ENCODE measurements at places on chromosomes 4 and X.
A peak's percentile ranks its signal among the peaks of the same experiment; 100 is the strongest.

DNA sequence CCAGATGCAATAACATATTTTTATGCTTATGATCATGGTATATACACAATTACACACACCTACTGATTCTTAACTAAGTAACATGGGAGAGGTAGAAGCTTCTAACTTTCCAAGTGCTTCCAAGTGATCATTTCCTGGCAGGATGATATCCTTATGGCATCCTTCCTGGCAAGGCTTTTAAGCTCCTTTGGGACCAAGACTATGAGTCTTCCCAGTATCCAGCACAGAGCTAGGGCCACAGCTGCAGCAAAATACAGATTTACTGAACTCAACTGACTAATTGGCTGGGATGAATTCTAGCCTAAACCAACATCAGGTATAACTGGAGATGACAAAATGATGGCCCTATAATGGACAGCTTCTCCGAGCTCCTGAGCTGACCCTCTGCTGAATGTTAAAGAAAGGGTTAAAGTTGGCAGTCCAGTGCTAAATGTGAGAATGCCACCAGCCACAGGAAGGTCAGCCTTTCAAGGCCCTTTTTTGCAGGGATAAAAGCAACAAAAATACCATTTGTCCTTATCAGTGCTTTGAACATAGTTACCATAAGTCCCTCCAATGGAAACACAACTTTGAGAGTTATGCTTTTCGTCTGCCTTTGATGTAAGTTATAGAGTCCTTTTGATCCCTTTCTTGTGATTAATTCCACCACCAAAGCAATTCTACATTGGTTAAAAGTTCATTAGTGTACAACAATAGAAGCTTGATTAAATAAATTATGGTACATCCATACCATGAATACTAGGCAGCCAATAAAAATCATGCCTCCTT, 73.4 kb downstream of the MGST2 start:
- no peak for DNase-seq

DNA sequence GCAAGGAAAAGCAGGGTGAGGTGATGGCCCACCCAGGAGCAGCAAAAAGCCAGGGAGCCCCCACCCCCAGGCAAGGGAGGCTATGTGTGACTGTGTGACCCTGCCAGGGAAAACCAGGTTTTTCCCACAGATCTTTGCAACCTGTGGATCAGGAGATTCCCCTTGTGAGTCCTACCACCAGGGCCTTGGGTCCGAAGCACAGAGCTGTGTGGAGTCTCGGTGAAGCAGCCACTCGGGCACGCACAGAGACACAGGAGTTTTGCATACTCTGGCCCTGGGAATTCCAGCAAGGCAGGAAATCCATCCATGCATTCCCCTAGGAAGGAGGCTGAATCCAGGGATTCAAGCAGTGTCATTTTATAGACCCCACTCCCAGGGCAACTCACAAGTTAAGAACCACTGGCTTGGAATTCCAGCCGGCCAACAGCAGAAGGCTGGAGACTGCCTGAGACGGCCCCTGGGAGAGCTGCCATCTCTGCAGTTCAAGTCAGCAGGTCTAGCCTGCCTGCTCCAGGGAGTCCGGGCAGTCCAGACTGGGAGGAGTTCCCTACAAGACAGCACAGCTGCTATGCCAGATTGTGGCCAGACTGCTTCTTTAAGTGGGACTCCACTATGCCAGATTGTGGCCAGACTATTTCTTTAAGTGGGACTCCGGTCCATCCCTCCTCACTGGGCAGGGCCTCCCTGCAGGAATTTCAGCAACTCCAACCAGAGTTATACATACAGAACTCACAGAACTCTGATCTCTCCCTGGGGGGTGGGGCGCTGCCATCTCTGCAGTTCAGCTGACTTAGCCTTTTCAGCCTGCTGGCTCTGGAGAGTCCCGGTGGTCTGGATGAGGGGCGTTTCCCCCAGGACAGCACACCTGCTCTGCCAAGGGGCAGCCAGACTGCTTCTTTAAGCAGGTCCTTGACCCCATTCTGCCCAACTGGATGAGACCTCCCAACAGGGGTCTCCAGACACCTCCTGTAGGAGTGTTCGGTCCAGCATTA, 85.1 kb upstream of the ADAD1 start:
- no peak for DNase-seq

GRCh38 chr4:89214308-89214707, 93.3 kb downstream of the GPRIN3 start:
- DNase-seq = no peak

DNA sequence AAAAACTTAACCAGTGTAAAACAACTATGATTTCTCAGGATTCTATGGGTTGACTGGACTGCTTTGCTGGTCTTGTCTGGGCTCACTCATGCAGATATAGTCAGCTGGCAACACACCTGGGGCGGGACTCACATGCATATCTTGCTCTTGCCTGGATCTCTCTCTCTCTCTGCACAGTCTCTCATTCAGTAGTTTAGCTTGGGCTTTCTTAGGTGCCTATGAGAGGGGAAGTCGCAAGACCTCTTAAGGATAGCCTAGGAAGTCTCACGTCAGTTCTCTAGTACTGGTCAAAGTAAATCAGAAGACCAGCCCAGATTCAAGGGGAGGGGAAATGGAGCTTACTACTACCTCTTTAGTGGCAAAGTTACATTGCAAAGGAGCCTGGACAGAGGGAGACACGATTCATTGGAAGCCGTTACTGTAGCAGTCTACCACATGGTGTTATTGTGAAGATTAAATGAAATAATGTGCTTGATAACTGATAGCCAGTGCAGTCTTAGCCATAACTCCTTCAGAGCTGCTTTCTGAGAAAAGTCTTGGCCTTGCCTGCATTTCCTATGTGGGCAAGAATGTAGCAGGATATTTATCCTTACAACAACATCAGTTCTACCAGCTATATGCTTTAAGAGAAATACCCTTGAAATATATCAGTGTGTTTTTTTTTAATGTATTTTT, 2.1 kb downstream of the COPS4 start:
- no peak for DNase-seq

GRCh38 chrX:12934850-12935249, 28.4 kb downstream of the TLR8 start:
- DNase-seq = no peak

GRCh38 chr4:6747294-6748051, 31.5 kb downstream of the BLOC1S4 start:
- peak; percentile 7 for DNase-seq

- DNase-seq = no peak
These were observed 21.7 kb downstream of the DDIT4L start for GRCh38 chr4:100168521-100168920.

DNA sequence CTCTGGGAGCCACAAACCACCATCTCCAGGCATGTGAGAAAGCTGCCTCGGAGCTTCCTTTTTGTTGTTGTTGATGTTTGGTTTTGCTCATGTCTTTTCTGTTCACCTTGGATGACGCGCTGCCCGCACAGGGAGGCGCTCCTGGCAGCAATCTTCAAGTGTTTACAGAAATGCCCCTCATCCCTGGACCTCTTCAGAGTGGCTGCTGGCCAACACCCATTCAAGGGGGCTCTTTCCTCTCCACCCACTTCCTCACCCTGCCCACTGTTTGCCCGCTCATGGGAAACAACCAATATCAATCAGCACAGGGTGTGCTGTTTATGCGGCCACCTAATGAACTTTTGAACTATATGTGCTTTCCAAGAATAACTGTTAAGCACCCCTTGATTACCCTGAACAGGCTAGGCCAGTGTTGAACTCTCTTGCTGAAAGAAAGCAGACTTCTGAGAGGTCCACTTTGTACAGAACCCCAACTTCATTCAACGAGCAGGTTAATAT, 355.1 kb upstream of the CLNK start:
- peak; percentile 8 for DNase-seq

DNA sequence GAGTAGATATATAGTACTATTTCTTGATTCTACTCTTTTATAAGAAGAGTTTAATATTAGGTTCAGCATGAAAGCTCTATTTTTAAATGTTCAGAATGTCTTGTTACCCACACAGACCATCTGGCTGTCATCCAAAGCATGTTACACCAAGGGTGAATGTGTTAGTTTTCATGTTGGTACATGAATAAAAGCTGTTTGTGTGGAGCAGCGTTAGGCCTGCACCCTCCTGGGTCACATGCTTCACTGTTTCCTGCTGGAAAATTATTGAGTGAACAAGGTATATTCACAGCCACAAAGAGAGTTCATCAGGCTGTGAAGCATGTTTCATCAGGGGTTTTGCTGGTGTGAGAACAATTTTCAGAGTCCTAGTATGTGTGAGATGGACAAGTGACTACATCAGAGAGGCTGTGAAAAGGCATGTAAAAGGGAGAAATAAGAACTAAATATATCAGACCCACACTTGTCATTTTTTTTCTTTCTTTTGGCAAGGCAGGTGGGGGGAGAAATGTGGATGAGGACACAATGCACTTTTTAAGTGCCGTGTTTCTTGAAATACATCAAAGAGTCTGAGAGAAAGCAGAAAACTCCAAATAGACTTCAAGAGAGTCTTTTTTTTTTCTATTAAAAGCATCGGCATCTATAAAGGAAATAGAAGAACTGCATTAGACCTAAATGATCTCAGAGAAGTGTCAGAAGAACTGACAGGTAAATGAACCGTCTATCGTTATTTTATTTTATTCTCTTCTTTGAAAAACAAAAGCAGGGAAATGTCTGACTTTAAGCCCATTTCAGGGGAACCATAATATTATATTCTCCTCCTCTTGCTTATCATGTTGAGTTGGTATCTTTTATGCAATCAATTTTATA, 2429.7 kb downstream of the PCDH7 start:
- DNase-seq = peak; percentile 3

DNA sequence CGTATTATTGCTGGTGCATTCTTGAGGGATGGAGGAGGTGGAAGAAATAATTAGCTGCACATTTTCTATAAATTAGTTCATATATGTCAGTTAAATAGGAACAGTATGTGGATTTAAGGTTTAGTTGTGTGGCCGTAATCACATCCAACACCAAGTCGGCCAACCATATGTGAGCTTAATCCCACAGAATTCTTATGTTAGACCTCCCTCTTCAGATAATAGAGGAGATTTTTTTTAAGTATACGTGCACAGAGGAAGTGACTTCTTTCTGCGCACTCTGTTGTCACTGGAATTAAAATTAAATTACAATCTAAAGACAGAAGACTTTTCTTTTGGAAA, 2.1 kb downstream of the SEPTIN11 start:
- no peak for DNase-seq

DNA sequence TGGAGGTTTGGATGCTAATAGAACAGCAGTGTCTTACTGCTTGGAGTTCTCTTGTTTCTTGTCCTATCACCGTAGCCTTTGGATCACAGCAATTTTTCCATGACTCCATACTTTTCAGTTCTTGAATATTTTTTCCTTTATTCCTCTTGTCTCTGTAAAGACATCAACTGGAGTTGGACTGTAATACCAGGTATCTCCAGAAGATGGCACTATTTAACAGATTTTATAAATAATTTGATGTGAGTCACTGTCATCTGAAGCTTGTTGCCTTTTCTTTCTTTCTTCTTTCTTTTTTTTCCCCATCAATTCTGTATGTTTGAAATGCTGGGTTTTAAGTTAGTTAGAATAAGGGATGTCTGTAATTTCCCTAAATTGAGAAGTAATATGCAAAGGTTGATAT, 24.1 kb downstream of the HPRT1 start:
- peak; percentile 4 for DNase-seq

- DNase-seq = no peak
These were observed 195.2 kb upstream of the ANXA10 start for GRCh38 chr4:167897116-167897515.

DNA sequence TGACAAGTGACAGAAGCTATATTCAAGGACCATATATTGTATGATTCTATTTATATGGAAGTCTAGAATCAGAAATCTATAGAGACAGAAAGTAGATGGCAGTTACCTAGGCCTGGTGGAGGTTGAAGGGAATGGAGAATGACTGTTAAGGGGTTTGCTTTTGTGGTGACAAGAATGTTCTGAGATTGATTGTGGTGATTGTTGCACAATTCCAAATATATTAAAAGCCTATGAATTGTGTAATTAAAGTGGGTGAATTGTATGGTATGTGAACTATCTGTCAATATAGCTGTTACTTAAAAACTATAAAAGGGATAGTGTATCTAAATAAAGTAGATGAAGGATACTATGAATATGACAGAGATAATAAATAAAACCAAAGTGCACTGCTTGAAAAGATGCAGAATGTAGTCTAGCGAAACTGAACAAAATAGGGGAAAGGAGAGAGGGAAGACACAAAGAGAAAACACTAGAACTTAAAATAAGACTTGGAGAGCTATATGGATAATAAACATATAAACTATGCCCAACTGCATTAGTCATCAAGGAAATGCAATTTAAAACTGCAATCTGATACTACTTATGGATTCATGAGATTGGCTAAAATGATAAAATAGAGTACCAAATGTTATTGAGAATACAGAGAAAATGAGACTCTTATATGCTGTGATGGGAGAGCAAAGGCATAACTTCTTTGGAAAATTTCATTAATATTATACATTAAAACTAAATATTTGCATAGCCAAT, 82.1 kb upstream of the BANK1 start:
- DNase-seq = no peak

- DNase-seq = no peak
These were observed 51.2 kb downstream of the TBL1X start for GRCh38 chrX:9515973-9516538.

- DNase-seq = no peak
These were observed 298.8 kb downstream of the GBA3 start for GRCh38 chr4:22991576-22991975.

GRCh38 chrX:153488231-153488914, 6.4 kb upstream of the BGN start:
- no peak for DNase-seq

- DNase-seq = no peak
These were observed 163.4 kb downstream of the PDGFRA start for GRCh38 chr4:54392479-54392878.

DNA sequence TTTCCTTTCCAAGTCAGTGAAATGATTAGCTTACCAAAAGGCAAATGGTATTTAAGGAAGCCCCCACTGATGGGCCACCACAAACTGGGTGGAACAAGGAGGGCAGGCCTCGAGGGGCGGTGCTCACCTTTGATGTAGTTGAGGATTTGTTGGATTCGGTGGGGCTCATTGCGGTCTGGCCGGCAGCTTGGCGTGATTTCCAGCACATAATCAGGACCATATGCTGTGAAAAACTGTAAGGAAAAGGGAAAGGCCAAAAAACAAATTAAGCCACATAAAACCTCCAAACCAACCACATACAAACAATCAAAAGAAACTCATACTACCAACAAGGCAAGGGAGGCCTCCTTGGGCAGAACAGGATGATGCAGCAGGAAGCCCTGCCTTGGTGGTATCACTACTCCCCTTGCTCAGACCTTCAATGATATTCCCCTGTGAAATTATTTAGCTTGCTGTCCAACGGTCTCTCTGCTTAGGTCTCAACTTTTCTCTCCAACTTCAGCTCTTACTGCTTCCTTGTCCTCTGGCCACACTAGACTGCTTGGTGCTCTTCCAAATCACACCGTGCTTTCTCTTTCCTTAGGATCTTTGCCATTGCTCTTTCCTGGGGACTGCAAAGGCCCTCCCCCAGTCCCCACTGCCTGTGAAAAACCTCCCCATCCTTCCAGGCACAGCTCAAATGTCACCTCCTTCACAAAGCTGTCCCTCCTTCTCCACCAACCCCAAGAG, 46.1 kb upstream of the CITED1 start:
- no peak for DNase-seq

DNA sequence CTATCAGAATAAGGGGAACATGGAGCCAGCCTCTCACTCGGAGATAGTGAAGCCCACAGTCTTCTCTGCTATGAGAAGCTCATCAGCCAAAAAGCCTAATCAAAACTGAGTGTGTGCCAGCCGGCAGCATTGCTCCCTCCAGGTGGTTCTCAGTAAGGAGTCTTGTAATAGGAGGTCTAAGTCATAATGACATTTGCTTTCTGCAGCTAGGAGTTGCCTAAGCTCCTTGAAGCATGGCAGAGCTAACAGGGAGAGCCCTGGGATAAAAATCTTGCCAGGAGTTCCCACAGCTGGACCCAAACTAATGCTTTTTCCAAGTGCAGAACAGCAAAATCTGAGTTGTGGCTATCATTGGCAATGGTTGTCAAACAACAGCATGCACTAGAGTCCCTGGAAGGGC, 245.2 kb downstream of the SPATA18 start:
- no peak for DNase-seq

All from retina (tissue), 1 donor.